ENCODE measurements at places on chromosomes 16 and 17. TPM values are rescaled to one million over a fixed set of nuclear protein-coding genes. Genes with fewer than 3 reads are reported as not detected.

DNA sequence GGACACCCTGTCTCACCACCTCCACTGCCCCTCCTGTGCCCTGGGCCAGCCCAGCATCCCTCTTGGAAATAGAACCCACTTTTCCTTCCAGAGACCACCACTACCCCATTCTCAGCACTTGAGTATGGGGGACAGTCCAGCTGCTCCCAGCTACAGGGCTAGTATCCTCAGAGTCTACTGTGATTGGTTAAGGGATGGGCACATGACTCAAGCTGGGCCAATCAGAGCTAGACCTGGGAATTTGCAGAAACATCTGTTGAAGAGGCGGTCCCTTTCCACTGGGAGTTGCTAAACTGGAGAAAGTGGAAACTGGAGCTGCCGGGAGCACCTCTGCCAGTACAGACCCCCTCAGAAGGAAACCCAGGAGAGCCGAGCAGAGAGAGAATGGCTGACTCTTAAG is 156.6 kb downstream of the GSG1L start:
- no peak overlapping the region for H3K4me3 ChIP-seq
- H3K4me1 ChIP-seq: no peaks in the 10 kb centered on the region
- DNase-seq: no peak
- H3K27ac ChIP-seq: no peak overlapping the region

Gene HBA1
- total RNA-seq: not detected

DNA sequence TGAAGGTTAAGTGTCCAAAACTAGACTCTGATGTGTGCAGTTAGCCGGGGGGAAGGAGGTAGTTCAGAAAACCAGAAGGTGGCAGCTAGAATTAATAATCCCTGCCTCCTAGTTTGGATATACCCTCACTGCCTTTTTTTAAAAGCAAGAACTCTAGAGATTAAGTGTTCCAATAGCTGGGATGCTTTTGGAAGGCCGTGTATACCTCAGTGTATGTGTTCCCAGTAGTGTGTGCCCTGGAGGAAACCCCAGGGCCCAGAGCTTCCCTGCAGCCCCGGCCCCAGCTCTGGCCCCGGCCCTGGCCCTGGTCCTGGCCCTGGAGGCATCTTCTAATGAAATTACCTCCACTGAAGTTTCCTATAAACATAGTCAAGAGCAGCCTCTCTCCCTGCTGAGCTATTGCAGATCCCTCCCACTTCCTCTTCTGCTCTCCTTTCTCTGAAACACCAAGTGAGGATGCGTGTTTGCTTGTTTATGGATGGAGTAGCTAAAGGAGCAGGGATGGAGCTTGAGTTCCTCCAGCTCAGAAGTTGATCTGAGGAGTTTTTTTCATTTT is 130.7 kb downstream of the PRKCA start:
- H3K36me3 ChIP-seq: no peaks in the 10 kb centered on the region
- no peaks in the 10 kb centered on the region for H3K27me3 ChIP-seq
- H3K4me1 ChIP-seq: peaks cover 48% of the 10 kb centered on the region

DNA sequence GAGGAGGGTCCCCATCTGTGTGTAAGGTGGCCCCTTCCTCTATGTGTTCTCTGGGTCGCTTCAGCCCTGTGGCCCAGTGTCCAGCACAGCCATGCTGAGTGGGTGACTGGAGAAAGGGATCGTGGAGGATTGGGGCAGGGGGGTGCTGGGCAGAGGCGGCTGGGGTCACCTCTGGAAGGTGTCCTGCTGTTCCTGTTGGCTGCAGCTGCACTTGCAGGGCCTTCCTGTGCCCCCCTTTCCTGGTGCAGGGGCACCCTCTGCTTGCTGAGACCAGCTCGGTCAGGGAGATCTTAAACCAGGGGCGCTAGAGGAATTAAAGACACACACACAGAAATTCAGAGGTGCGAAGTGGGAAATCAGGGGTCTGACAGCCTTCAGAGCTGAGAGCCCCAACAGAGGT is 11.1 kb downstream of the IL32 start:
- H3K36me3 ChIP-seq: no peaks in the 10 kb centered on the region
- H3K27ac ChIP-seq: peak overlapping the region; percentile 48
- peak overlapping the region; percentile 45 for H3K4me3 ChIP-seq
- no peak for DNase-seq

- peaks cover 77% of the 10 kb centered on the region for H3K4me1 ChIP-seq
- no peaks in the 10 kb centered on the region for H3K36me3 ChIP-seq
- no peaks in the 10 kb centered on the region for H3K27me3 ChIP-seq
- H3K4me3 ChIP-seq: no peak overlapping the region
Measured at GRCh38 chr17:65025297-65025696, 31.2 kb downstream of the GNA13 start.

DNA sequence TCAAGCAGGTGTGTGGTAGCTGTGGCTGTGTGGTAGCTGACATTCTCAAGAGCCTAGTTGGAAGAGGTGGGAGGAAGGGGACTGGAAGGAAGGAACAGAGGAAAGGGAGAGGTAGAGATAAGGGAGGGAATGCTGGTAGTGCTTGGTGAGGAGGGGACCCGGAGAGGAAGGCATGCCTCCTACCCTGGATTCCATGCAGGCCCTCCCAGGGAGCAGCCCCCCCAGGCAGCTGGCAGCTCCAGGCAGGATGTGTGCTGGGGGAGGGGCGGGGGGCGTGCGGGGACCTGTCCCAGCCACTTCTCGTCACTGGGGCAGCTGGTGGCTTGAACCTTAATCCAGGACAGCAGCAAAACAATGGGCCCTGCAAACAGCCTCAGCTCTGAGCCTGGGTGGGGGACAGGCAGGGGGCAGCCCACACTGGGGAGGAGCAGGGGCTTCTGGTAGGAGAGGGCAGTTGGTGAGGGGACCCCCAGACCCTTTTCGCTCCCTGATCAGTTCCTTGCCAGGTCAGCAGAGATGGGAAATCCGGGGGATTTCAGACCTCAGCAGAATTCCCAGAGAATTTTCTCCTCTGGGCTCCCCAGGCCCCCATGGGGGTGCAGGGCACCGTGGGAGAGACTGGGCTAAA is 27.1 kb downstream of the ARHGAP23 start:
- peaks cover 3% of the 10 kb centered on the region for H3K27me3 ChIP-seq
- no peaks in the 10 kb centered on the region for H3K4me1 ChIP-seq
- no peak overlapping the region for H3K4me3 ChIP-seq
- H3K27ac ChIP-seq: no peak overlapping the region

GRCh38 chr17:76995387-76996105 is 127.3 kb downstream of the MGAT5B start:
- DNase-seq: no peak
- no peaks in the 10 kb centered on the region for H3K36me3 ChIP-seq
- H3K27ac ChIP-seq: no peak overlapping the region

DNA sequence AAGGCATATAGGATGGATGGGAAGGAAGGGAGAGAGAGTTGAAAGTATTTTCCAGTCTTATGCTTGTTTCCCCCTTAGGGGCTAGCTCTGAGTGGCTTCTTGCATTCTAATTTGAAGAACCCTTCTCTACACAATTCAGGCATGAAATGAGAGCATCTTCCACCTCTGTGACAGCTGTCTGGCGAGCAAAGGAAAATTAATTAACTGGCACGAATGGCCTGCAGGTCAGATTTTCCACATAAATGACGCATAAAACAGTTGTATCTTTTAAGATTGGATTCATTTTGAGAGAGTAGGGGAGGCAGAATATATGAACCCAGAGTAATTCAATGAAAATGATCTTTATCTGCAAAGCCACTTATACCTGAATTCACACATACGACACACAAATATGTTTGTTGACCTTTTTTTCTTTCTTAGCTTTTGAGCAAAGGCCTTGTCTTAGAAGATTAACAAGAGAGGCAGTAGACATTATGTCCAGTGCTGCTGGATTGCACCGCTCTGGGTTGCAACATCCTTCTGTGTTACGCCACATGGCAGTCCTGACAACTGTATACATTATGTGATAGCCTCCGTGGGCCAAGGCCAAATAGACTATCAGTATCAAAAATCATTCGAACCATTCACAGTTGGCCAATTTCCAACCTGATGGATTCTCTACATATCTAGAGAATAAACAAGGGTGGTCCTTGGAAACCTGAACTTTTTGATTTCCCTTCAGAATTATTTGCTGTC is 173.0 kb upstream of the GOT2 start:
- H3K4me3 ChIP-seq: no peak overlapping the region
- H3K27me3 ChIP-seq: no peaks in the 10 kb centered on the region
- DNase-seq: no peak
- H3K4me1 ChIP-seq: no peaks in the 10 kb centered on the region

Gene AIPL1
- not detected for total RNA-seq

DNA sequence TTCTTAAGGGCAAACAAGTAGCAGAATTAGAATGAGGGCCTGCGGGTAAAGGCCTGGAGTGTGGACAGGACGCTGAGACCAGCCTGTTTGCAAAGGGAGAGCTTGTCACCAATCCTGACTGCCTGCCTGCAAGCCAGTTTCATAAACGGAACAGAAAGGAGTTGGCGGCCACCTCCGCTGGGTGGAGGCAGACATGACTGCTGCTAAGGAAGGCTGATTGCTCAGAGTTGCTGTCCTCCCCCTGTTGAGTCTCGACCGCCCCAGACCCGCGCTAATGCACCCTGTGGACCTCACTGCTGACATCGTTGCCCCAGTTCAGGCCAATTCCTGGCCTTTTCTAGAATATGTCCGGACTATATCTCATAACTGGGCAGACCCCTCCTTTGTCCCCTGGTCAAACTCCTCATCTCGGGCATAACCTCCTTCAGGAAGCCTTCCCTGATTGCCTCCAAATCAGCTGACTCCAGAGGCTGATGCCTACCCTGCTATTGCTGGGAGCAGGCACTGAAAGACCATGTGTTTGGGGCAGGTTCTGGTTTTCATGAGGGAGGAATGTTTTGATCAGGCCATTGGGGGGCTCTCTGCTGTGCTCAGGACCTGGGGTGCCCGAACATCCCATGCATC is 153.0 kb upstream of the CIBAR2 start:
- no peak overlapping the region for H3K27ac ChIP-seq
- DNase-seq: no peak
- no peaks in the 10 kb centered on the region for H3K27me3 ChIP-seq
- H3K4me3 ChIP-seq: no peak overlapping the region

- H3K27me3 ChIP-seq: no peaks in the 10 kb centered on the region
- peak overlapping the region; percentile 88 for H3K27ac ChIP-seq
- H3K36me3 ChIP-seq: no peaks in the 10 kb centered on the region
- DNase-seq: no peak
- H3K4me1 ChIP-seq: peaks cover 30% of the 10 kb centered on the region
- H3K4me3 ChIP-seq: peak overlapping the region; percentile 65
Measured at GRCh38 chr17:42286411-42287221, 1.7 kb upstream of the STAT5A start.

GRCh38 chr17:3029213-3029913 is 34.0 kb downstream of the OR1D5 start:
- no peaks in the 10 kb centered on the region for H3K27me3 ChIP-seq

Gene WNT9B
- total RNA-seq: not detected

- DNase-seq: no peak
- H3K4me1 ChIP-seq: peaks cover 9% of the 10 kb centered on the region
- no peak overlapping the region for H3K27ac ChIP-seq
- H3K4me3 ChIP-seq: no peak overlapping the region
- H3K27me3 ChIP-seq: no peaks in the 10 kb centered on the region
Measured at GRCh38 chr17:80425835-80426426, 11.0 kb downstream of the ENDOV start.

DNA sequence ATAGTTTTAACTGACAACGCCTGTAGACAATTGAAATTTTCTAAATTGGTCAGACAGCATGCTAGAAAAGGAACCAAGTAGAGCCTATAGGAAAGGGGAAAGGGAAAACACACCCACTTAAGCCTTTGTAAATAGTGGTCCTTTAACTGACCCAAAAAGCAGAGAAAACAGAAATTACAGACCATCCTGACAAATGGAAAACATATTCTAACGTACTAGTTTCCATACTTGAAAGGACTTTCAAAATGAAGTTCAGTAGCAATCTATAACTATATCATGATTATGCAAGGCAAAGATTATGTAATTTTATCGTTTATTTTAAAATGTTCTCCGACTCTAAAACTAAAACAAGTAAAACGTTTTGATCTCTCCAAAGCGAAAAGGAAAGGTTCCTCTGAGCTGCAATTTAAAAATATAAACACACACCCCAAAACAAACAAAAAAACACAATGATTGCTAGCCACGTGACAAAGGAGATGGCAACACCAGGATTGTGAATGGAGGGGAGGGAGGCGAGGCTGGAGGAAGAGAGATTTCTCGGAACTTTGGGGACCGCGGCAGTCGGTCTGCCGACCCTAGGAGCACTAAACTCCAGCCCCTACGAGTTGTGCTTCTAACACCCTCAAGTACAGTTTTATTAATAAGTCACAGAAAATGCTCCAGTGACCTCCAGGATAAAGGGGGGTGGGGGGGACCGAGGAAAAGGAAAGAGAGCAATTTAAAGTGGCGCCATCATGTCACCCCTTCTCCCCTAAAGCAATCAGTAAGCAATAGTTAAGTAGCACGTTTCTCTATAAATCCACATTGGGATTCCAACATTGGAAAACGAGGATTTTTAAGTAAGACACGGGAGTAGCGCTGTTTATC is 1.7 kb downstream of the KANSL1 start:
- peaks cover 66% of the 10 kb centered on the region for H3K4me1 ChIP-seq
- H3K27me3 ChIP-seq: no peaks in the 10 kb centered on the region
- peak overlapping the region; percentile 78 for H3K4me3 ChIP-seq
- DNase-seq: no peak

Gene CD7
- total RNA-seq: 186 TPM

- H3K4me1 ChIP-seq: no peaks in the 10 kb centered on the region
- H3K27ac ChIP-seq: no peak overlapping the region
- no peak overlapping the region for H3K4me3 ChIP-seq
- H3K27me3 ChIP-seq: no peaks in the 10 kb centered on the region
Measured at GRCh38 chr16:69057400-69058378, 47.8 kb upstream of the HAS3 start.

Gene CYB5D1
- 17.6 TPM for total RNA-seq

Gene NPIPB8
- 1.3 TPM for total RNA-seq

GRCh38 chr17:65406552-65406951 is 154.9 kb downstream of the AXIN2 start:
- H3K4me3 ChIP-seq: no peak overlapping the region
- no peak overlapping the region for H3K27ac ChIP-seq
- no peaks in the 10 kb centered on the region for H3K4me1 ChIP-seq
- no peaks in the 10 kb centered on the region for H3K27me3 ChIP-seq

- DNase-seq: no peak
- H3K36me3 ChIP-seq: no peaks in the 10 kb centered on the region
- H3K27me3 ChIP-seq: no peaks in the 10 kb centered on the region
- no peaks in the 10 kb centered on the region for H3K4me1 ChIP-seq
- H3K4me3 ChIP-seq: no peak overlapping the region
Measured at GRCh38 chr17:60782742-60783141, 105.1 kb downstream of the BCAS3 start.

Gene TEKT5
- total RNA-seq: not detected

Gene TENT4B
- total RNA-seq: 21.6 TPM

- H3K27me3 ChIP-seq: no peaks in the 10 kb centered on the region
- H3K4me3 ChIP-seq: no peak overlapping the region
- H3K36me3 ChIP-seq: no peaks in the 10 kb centered on the region
- no peak overlapping the region for H3K27ac ChIP-seq
- DNase-seq: no peak
- H3K4me1 ChIP-seq: no peaks in the 10 kb centered on the region
Measured at GRCh38 chr16:54288835-54289241, 2.3 kb upstream of the IRX3 start.
